ENCODE measurements at places on chromosomes 6 and 20.

DNA sequence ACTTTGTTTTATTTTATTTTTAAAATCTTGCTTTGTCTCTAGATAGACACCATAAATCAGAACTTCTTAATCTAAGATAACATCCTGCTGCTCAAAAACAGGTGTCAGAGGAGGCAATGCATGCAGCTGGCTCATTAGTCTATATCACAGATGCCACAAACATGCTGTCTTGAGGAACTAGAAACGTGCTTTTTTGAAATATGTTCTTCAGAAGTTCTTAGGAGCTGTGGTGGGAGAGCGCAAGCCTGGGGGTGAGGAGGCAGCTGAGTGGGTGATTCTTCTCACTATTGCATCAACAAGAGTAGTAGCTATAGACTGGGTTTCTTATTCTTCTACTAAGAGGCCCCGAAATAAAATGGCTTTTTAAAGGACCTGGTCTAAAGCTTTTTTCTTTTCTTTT lies 23.4 kb downstream of the IL22RA2 start:
- DNase-seq = no peak

DNA sequence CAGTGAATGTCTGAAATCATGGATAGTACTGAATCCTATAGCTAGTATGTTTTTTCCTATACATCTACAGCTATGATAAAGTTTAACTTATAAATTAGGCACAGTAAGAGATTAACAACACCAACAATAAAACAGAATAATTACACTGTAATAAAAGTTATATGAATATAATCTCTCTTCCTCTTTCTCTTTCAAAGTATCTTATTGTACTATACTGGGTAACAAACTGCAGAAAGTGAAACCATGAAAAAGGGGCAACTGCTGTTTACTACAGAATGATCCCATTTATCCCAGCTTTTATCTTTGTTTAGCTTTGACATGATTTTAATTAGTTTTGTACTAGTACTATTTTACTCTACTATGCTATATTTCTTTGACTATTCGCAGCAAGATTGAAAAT lies 25.8 kb downstream of the ESF1 start:
- DNase-seq = no peak

DNA sequence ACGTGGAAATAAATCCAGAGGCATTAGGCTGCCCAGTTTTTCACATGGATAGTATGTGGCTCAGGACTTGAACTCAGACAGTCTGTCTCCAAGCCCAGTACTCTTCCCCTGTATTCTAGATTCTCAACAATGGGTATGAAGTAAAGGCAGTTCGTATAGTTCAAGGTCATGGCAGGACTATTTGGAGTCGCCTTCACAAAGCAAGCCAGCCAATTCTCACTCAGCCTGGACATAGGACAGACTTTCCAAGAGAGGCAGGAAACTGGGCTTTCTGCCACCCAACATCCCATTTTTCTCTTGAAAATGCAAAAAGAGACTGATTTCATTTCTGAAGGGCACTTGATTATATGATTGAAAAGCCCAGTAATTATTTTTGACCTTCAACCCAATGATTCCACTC lies 111.0 kb downstream of the EDN1 start:
- DNase-seq = no peak

DNA sequence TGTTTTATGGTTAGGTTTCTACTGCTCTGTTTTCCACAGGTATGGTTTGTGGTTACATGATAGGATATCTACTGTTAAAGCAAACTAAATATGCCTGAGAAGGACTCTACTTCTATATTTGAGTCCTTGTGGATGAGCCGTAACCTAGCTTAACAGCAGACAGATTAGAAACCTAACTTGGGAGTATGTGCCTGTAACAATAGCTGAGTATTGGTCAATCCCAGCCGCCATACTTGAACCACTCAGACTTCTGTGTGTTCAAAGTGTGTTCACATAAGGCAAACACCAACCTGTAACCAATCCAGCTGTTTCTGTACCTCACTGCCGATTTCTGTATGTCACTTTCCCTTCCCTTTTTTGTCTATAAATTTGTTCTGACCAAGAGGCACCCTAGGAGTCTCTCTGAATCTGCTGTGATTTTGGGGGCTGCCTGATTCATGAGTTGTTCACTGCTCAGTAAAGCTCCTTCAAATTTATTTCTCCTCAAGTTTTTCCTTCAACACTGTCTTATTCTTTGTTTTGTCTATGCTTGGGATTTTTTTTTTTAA lies 37.1 kb downstream of the PHF3 start:
- no peak for DNase-seq

GRCh38 chr6:166408936-166409755 lies 26.4 kb upstream of the MPC1 start:
- DNase-seq = no peak

DNA sequence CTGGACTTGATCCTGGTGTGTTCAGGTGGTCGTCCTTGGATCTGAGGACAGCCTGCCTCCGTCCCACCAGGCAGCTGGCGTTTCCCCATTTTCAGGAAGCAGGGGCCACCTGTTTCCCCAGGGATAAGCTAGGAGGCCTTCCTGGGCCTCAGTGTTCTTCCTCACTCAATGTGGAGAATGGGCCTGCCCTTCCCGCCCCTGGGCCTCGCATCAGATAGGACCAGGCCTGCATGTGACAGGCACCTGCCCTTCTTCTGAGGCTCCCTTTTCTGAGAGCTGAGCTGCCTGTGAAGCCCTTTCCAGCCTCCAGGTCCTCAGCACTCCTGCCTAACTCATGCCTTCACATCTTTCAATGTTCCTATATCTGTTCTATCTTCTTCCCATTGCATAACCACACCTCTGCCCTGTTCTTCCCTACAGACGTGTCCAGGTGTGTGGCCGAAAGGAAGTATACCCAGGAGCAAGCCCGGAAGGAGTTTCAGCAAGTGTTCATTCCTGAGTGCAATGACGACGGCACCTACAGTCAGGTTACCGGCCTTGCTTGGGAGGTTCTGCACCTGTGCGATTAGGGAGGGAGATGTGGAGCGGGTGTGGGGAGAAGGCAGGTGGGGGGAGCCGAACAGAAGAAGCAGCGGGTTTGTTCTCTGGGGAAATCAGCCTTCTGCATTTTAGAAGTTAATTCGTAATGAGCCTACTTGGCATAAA lies 85.1 kb downstream of the SMOC2 start:
- no peak for DNase-seq

DNA sequence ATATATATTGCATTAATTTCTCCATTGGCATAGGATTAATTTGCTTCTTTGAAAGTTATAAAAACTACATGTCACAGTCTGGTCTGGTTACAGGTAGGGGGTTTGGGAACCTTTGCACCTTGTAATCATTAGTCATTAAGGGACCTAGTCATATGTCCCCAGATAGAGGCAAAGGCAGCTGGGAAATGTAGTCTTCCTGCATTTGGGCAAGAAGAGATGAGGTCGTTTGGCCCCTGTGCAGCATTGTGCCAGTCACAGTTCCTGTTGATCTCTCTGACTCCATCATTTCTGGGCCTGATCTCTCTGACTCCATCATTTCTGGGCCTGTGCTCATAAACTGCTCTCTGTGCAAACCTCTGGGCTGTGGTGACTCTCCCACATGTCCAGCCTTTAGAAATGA lies 73.2 kb downstream of the BCKDHB start:
- no peak for DNase-seq

GRCh38 chr6:109372130-109372529 lies 10.1 kb downstream of the CD164 start:
- no peak for DNase-seq

GRCh38 chr6:108737594-108738546 lies 110.4 kb upstream of the ARMC2 start:
- DNase-seq = peak; percentile 86

DNA sequence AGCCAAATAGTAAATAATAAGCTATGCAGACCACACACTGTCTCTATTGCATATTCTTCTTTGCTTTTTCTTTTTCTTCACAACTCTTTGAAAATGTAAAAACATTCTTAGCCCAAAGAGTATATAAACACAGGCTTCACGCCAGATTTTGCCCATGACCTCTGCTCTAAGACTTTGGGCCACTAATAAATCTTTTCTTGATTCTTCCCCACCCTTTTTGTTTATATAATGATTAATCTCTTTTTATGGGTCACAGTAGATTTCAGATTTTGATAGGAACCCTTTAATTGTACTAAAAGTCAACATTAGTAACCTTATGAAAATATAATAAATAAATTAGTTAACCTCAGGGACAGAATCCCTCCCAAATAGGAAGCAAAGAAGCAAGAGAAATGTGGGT lies 15.8 kb upstream of the ENPP5 start:
- DNase-seq = no peak

DNA sequence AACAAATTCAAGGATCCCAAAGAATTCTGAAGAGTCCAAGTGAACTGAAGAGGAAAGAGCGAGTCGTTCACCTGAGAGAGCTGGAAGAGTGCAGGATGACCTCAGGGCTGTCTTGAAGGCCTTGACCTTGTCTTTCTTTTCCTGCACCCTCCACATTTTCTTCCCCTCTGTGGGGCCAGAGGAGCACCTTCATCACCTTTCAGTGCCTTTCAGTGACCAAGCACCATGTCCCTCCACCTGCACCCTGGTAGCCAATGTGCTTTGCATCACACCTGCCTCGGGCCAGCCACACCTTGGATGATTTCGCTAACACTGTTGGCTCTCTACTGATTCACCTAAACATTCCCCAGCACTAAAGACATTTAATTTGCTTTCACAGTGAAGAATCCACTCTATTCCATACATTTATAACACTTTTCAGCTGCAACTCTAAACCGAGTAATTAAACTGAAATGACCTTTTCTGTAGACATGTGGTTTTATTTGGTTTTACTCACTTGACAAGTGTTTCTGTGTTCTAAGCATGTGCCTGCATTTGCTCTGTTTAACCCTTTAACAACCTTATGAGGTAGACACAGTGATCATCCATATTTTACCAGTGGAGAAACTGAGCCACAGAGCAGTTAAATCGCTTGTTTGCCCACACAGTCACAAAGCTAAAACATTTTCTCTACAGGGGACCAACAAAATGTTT lies 121.3 kb upstream of the CST7 start:
- DNase-seq = no peak

DNA sequence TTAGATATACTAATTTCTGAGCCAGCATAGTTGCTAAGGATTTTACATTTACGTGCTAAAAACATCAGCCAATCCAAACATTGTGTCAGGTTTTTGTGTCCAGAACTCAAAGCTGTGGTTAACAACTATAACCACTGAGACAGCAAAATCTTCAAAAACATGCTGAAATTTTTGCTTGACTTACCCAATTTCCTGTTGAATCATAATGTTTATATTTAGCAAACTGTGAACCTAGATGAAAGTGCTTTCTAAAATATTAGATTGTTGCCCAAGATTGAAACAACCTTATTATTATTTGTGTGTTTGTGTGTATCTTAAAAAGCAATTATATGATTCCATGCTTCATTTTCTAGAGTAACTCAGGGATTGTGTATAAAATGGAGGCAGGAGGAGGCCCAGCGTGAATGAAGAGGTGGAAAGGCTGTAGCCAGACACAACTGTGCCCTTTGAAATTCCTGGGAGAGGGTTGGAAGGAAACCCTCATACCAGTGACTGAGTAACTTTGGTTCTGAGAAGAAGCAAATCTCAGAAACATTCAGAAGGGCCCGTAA lies 48.0 kb downstream of the ARMC2 start:
- DNase-seq = peak; percentile 59

DNA sequence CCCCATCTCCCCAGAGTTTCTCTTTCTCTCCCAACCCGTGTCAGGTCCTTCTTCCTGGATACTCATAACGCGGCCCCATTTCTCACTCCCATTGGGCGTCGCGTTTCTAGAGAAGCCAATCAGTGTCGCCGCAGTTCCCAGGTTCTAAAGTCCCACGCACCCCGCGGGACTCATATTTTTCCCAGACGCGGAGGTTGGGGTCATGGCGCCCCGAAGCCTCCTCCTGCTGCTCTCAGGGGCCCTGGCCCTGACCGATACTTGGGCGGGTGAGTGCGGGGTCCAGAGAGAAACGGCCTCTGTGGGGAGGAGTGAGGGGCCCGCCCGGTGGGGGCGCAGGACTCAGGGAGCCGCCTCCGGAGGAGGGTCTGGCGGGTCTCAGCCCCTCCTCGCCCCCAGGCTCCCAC lies at the start of gene HLA-F:
Gene HLA-F (plus strand): TSS at position 173 of the 404 bp plus-strand sequence. CDS start 30 bp downstream, at position 203.
- no peak for DNase-seq

DNA sequence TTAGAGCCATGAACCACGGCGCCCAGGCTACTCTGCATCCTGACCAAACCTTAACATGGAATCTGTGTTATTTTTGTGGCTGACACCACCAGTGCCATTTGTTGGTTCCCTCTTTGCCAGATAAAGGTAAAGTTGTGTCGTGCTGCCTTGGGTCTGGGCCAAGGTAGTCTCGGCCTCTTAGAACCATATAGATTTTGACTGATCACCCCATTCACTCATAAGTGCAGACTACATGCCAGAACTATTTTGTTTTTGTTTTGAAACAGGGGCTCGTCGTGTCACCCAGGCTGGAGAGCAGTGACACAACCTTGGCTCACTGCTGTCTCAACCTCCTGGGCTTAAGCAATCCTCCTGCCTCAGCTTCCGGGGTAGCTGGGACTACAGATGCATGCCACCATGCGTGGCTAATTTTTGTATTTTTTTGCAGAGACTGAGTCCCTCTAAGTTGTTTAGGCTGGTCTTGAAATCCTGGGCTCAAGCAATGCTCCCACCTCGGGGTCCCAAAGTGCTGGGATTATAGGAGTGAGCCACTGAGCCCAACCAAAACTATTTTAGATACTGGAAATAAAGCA lies 19.2 kb upstream of the RIPOR3 start:
- DNase-seq = no peak

DNA sequence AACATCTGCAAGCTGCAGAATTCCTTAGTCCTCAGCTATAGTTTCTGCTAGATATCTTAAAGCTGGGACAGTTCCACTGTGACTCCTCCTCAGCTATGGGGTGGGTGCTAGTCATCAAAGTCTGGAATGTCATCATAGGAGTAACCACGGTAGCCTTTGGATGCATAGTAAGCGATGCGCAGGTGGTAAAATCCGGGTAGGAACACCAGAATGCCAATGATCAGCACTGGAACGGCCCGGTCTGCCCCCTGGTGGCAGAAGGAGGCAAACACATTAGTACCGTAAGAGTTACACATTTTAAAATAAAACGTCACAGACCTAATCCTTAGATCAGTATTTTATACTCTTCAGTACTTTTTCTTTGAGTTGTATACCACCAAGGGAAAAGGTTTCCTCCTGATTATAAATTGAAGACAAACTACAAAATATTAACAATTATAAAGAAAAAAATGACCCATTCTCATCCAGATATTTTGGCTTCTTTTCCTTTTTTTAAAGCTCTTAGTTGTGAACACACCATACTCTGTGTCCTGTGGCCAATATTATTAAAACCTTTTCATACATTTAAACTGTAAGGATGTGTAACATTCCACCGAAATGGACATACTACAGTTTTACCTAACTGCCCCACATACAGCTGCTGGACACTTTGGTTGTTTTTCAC lies 18.9 kb downstream of the PCNA start:
- DNase-seq = peak; percentile 44

DNA sequence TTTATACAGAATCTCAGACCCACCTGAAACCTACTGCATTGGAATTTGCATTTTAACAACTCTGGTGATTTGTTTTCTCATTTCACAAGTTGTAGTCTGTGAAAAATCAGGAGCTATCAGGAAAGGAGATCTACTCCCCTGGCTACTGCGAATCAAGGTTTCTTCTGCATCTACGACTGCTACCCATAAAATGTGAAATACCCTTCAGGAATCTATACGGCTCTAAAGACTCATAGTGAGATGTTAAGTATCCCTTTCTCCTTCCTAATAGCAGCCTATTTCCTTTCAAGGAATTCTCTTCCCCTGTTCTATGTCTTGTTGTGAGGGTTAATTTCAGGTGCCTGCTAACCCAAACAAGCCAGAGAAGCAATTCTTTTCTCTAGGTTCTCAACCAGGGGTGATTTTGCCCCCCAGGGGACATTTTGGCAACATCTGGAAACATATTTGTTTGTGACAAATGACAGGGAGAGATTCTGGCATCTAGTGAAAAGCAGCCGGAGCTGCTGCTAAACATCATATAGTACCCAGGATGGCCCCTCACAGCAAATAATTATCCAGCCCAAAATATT lies 26.3 kb downstream of the WFDC3 start:
- no peak for DNase-seq

Measured in HFF-Myc (cell line).